Activated CD4-positive, alpha-beta T cell treated with anti-CD3 and anti-CD28 coated beads, Interleukin-2, amount 50 U/mL, for 16 hours (primary cell): ENCODE measurements at places on chromosomes 1 and 21.

- DNase-seq = no peak
These were observed 8.7 kb downstream of the IER5 start for GRCh38 chr1:181097242-181097641.

DNA sequence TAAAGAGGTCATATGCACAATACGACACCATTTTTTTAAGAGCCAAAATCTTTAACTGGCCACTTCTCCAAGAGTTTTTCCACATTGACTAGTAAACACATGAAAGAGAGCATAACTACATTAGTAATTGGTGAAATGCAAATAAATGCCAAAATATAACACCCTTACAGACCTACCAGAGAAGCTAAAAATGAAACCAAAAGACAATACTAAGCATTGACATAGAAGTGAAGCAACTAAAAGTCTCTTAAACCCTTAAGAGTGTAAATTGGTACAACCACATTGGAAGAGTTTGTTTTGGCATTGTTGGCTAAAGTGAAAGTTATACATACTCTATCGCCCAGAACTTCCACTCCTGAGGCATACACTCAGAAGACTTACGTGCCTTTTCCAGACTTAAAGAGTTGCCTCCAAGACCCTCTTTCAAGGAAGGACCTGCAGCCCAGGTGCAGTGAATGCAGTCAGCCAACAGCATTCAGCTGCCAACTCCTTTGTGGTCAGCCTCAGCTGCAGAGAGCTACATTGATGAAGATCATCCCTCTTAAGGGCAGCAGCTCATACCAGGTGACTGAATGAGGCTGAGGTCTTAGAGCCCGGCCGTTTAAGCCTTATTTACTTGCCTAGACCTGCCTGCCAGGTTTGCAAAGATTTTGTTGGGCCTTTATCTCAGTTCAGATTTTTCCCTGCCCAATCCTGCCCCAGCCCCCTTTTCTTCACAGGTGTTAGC lies 839.1 kb upstream of the ADGRL2 start:
- DNase-seq = no peak

- no peak for DNase-seq
These were observed 39.9 kb upstream of the MUTYH start for GRCh38 chr1:45380125-45380524.

- DNase-seq = no peak
These were observed 286.6 kb upstream of the ZP4 start for GRCh38 chr1:238177351-238177750.

- no peak for DNase-seq
These were observed 78.1 kb downstream of the CD34 start for GRCh38 chr1:207832796-207833195.

GRCh38 chr21:32807717-32808380 lies 36.3 kb upstream of the PAXBP1 start:
- no peak for DNase-seq

- no peak for DNase-seq
These were observed 77.2 kb upstream of the SIPA1L2 start for GRCh38 chr1:232707142-232707541.

GRCh38 chr1:5142389-5142788 lies 488.0 kb downstream of the AJAP1 start:
- peak; percentile 47 for DNase-seq

DNA sequence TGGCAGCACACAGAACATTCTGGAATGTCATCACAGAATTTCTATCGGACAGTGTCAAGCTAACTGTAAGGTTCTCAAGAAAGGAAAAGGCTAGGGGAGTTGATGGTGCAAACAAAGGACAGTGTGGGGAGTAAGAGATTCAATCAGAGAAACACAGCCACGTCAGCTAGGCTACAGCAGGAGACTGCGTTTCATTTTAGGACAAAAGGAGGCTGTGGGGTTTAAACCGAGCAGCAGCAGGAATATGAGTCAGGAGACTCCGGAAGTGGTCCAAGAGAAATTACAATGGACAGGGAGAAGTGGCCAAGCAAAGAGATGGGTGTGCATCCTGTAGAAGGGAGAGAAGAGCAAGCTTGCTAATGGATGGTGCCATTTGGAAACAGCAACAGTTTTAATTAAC lies 37.4 kb upstream of the C1orf198 start:
- no peak for DNase-seq

GRCh38 chr1:117537291-117537920 lies 68.4 kb upstream of the TENT5C start:
- DNase-seq = no peak
